Panc1 (cell line): ENCODE measurements at places on chromosomes 4 and X. TPM values are rescaled to one million over a fixed set of nuclear protein-coding genes. Genes with fewer than 3 reads are reported as not detected.

The CFAP299 gene
- not detected for total RNA-seq

The YIPF7 gene
- not detected for total RNA-seq

GRCh38 chr4:18847249-18847890 is 825.8 kb upstream of the LCORL start:
- DNase-seq, result no peak

DNA sequence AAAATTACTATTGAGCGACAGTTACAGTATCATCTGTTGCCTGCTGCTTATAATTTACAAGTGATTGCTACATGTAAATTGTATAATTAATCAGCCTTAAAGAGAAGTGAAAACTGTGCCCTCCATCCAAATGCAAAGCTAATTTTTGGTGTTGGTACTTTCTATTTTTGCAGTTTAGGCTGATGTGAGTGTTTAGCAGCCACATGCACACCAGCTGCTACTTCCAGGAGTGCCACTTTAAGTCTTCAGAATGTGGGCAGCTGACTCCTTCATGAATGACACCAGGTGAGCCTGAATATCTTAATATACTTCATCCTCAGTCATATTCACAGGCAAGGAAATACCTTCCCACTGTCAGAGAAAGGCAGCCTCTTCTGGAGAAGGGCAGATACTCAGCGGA is 149.8 kb upstream of the RASGEF1B start:
- no peak for DNase-seq
